ENCODE measurements at places on chromosomes 2 and 18. TPM values are rescaled to one million over a fixed set of nuclear protein-coding genes. Genes with fewer than 3 reads are reported as not detected.

Gene STON1
- 25.2 TPM for total RNA-seq

GRCh38 chr2:120912101-120912985, 176.7 kb downstream of the GLI2 start:
- DNase-seq, result no peak

DNA sequence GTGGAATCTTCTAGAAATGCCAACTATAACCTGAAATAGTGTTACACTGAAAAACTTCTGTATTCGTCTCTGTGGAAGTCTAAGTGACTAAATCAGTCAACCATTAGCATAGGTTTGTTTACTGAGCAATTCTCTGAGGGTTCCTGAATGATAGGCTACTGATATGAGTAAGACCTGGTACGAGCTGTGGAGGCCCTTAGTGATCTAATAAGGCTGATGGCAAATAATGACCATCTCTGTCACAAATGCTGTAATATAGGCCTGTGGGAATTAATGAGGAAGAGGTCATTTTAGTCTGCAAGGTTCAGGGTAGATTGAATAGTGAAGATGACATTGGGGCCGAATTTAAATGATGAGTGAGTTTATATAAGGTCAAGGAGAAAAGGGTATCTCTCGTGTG, 82.5 kb downstream of the MGAT5 start:
- DNase-seq, result no peak

GRCh38 chr2:120255986-120256650, 3.5 kb downstream of the RALB start:
- no peak for DNase-seq

- DNase-seq, result no peak
Measured at GRCh38 chr2:229725716-229726574, 11.6 kb upstream of the DNER start.

DNA sequence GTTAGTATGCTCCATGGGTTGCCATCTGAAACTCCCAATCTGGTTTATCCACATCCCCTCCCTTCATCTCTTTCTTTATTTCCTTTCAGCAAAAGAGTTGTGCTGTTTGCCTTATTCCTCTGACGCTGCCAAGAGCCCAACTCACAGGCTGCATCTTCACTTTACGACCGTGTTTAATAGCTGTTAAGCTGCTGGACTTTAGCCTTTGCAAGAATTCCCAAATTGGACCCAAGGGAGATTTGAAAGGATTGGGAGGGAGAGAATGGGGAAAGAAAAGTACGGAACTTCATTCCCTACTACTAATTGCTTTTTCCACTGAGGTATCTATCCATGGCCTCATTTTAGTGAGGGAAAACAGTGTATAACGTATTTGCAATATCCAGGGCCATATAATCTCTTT, 263.4 kb upstream of the MEIS1 start:
- DNase-seq, result no peak

Gene C2orf72
- not detected for total RNA-seq

Gene PAX3
- not detected for total RNA-seq

Gene ARHGEF4
- 0.85 TPM for total RNA-seq

GRCh38 chr2:232666051-232666805, 30.9 kb upstream of the GIGYF2 start:
- DNase-seq, result no peak

All from spleen (tissue), 13 donors.